ENCODE measurements at places on chromosomes 3 and 15. TPM values are rescaled to one million over a fixed set of nuclear protein-coding genes. Genes with fewer than 3 reads are reported as not detected.

The TTLL13 gene
- 0.16 TPM for total RNA-seq

The SH2D7 gene
- not detected for total RNA-seq

The KCNAB1 gene
- total RNA-seq = not detected

The TRPM1 gene
- total RNA-seq = not detected

The TCF12 gene
- total RNA-seq = 118 TPM

The TEX9 gene
- 9.6 TPM for total RNA-seq

The NMNAT3 gene
- total RNA-seq = 1.1 TPM

The PATL2 gene
- total RNA-seq = 0.61 TPM

The SST gene
- not detected for total RNA-seq

The SNTN gene
- not detected for total RNA-seq

All from hair follicle dermal papilla cell (primary cell).